ENCODE measurements at places on chromosomes 6 and 20.

DNA sequence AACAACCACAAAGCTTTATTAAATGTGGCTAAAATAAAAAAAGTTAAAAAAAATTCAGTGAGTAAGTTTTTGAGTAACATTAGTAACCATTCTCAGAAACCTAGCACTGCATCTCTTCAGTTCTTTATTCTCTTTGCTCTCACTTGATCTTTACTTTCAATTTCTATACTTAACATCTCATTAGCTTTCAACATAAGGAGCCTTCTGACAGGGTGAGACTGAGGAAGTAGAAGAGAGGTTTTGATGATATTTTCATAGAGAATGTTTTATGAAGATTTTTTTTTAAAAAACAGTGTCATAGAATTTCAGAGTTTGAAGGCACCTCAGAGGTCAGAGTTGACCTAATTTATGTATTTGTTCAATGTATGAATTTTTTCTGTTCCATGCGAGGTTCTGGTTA, 60.8 kb downstream of the FAM83B start:
- no peak for DNase-seq

GRCh38 chr20:11274141-11274594, 600.4 kb upstream of the JAG1 start:
- DNase-seq: no peak

DNA sequence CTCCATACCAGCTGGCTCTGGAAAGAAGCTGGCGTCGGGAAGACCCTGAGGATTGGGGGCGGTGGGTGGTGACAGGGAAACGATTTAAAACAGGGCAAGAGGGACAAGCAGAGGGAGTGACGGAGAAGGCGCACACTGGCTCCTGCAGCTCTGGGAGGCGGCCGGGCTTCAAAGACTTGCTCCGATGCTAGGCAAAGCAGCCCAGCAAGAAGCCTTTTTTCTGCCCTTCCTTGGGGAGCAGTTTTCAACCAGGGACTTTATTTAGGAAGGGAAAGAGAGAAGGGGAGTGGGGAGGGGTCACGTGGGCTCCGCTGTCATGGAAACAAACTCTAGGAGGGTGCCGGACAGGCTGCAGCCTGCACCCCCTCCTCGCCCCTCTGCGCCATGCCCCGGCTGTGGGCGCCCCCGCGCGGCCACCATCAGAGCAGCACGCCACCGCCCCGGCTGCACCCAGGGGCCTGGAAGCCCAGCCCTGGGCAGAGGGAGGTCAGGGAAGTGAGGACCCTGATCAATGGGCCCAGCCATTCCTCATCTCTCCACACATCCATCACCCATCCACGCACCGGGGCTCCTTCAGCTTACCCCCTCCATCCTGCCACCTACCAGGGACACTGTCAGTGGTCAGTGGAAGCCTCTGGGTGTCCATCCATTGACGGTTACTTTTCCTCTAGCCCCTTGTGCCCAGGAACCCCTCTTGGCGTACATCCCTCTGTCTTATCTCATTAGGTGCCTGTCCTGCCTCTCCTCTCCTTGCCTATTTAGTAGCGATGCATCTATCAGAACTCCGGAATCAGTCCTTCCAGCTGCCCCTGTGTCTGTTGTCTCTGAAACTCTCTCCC, 66.6 kb upstream of the CCDC167 start:
- DNase-seq: peak; percentile 65

DNA sequence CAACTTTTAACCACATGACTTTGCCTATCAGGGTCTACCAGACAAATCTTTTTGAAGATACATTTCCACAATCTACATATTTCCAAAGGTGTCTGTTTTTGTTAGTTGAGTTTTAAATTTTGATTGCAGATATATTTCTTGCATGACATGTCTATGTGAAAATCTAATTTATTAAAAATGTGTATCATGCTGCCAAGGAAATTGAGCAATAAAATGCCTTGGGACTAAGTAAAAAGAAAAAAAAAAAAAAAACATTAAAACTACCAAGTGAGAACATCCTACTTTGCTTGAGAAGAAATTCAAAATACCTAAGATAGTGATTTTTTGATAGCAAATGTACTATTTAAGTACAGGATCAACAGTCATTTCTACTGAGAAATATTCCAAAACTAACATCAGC, 17.7 kb downstream of the SLC17A5 start:
- DNase-seq: no peak

DNA sequence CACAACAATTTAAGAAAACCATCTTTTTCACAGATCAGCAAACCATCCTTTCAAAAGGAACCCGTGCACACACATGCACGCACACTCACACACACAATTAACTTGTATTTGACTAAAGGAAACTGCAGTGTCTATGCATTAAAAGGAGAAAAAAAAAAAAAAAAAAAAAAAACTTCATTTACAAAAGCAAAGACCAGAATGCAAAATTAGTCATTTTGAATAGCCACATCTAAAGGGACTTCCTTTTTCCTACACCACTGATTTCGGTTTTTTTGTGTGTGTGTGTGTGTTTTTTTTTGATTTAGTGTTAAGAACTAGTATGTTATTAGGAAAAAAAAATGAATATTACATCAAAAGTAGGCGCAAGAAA, 6.3 kb downstream of the ZMYND8 start:
- no peak for DNase-seq

DNA sequence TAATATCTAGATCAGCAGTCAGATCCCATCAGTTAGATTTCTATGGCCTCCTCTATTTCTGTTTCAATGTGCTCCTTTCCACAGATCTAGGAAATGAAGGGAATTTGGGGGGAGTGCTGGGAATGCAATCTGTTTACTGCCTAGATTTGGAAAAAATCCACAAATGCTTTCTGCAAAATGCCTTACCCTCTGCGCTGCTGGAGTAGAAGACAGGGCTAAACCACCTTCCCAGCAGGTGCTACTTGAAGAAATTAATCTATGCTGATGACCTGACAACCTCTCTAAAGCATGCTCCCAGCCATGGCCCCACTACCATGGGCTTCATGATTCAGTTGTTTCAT, 46.2 kb downstream of the LY86 start:
- DNase-seq: no peak

DNA sequence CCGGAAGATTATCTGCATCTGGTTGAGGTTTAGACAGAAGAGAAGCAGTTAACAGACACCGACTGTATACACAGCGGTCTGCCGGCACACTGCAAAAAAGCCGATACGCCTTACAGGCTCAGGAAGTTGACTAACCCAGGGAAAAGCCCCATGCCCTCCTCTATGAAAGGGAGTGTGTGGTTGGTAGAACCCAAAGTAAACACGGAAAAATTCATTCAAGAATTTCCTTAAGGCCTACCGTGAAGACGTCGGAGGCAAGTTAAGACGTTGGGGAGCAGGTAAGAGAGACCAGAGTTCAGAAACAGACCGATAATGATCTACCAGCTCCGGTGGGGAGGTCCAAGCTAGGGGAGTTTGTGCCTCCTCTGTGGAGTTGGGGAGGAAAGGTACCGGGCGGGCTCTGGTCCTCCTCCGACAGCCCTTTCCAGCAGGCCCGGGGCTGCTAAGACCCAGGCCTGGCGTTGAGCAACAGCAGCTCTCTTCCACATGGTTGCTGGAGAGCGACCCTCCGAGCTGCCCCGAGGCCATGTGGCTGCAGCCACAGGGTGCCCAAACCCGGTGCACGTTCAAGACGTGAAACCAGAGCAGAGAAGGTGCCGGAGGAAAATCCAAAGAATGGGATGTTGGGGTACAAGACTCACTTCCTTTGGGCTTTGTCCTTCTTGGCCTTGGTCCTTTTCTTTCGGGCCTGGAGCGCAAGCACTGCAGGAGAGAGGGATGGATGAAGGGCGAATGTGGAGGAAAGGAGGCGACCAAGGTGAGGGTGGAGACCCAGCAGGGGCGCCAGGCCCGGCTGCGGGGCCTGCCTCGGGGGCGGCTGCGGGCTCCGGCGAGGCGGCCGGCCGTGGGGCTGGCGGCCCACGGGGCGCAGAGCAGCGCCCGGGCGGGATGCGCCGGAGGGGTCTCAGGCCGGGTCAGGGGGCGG, 809 bp downstream of the SRPK1 start:
- peak; percentile 36 for DNase-seq

- DNase-seq: no peak
Observed at GRCh38 chr6:56708810-56709597, 66.3 kb upstream of the DST start.

- no peak for DNase-seq
Observed at GRCh38 chr6:125194941-125195340, 41.4 kb downstream of the TPD52L1 start.

- DNase-seq: no peak
Observed at GRCh38 chr6:107398001-107398400, 61.4 kb downstream of the PDSS2 start.

- no peak for DNase-seq
Observed at GRCh38 chr6:166206510-166207283, 39.0 kb upstream of the TBXT start.

DNA sequence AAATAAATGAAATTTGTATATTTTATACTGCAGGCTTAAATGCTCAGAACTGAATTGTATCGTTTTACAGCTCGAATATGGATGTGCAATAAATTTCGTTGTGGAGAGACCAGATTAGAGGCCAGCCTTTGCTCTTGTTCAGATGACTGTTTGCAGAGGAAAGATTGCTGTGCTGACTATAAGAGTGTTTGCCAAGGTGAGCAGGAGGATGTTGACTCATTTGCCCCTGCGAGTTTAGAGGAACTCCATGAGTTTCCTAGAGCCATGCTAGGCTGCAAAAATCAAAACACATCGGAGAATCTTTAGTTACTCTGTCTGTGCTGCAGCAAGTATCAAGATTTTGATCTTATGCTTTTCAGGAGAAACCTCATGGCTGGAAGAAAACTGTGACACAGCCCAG, 15.4 kb downstream of the ENPP3 start:
- DNase-seq: no peak

DNA sequence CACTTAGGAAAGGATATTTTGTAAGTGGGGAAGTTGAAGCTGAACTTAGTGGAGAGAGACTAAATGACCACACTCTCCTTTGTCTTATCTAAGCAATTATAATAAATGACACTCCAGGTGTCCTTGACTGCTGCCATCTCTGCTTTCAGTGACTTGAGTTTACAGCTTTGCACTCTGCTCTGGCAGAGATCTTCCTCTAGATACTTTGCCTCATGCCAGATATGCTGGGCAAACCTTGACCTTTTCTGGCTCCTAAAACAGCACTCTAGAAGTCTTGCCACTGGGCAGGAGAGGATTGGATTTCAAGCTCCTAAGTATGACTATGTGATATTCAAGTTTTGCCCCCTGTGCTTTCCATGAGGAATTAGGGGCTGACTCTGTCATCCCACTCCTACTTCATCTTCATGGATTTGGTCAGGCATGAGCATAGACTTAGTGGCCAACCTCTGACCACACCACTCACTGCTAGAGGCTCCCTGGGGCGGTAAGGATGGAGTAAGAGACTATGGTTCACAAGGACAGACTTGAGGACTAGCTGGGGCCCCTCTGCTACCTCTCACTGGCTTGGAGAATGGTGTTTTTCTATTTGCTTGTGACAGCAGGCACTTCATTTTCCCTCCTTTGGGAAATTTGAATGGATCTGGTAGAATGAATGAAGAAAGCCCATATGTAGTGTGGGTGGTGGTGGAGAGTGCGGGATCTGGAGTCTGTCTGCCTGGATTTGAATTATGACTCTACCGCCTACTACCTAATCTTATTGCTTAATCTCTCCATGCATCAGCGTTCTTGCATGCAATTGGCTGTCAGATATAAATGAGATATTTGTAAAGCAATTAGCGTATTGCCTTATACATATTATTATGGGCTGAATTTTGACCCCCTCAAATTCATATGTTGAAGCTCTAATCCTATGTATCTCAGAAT, 191.4 kb downstream of the REV3L start:
- no peak for DNase-seq

DNA sequence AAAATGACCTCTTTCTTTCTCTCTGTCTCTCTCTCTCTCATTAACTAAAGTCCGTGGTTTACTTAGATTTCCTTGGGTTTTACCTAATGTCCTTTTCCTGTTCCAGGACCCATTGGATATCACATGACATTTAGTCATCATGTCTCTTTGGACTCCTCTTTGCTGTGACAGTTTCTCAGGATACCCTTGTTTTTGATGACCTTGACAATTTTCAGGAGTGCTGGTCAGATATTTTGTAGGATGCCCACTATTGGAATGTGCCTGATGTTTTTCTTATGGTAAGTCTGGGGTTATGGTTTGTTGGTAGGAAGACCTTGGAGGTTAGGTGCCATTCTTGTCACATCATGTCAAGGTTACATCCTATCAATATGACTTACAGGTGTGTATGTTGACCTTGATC, 199.2 kb upstream of the HTR1E start:
- no peak for DNase-seq

DNA sequence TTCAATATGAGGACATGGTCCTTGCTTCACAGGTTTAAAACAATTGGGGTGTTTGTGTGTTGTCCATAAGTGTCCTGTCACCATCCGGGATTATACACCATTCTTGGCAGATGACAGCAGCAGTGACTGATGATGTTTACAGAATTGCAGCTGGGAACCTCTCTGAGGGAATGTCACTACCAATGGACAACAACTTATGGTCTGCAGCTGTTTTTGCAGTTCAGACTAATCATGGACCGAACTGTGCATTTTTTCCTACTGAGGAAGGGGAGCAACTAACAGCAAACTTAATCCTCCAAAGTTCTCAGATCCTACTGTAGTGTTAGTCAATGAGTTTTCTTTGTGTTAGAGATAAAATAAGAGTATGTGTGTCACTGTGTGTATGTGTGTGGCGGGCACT, 26.0 kb downstream of the FAM229B start:
- DNase-seq: no peak

- no peak for DNase-seq
Observed at GRCh38 chr20:23161244-23161891, 75.2 kb upstream of the CD93 start.

DNA sequence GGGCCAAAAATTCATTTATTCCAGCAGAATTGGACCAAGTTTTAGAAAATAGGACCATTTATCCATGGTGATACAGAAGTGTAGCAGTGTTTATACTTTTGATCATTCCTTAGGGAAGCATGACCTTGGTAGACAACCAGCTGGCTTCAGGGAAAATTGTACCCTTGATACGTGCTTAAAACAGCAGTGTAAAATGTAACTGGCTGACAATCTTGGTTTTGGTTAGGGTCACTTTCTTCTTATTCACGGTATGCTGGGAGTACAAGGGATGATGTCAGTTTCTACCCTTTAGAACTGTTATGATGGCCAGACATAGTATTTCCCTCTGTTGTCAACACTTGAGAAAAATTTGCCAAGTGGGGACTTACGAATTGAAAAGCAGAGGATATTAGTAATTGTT, 157.1 kb downstream of the BCKDHB start:
- DNase-seq: no peak

DNA sequence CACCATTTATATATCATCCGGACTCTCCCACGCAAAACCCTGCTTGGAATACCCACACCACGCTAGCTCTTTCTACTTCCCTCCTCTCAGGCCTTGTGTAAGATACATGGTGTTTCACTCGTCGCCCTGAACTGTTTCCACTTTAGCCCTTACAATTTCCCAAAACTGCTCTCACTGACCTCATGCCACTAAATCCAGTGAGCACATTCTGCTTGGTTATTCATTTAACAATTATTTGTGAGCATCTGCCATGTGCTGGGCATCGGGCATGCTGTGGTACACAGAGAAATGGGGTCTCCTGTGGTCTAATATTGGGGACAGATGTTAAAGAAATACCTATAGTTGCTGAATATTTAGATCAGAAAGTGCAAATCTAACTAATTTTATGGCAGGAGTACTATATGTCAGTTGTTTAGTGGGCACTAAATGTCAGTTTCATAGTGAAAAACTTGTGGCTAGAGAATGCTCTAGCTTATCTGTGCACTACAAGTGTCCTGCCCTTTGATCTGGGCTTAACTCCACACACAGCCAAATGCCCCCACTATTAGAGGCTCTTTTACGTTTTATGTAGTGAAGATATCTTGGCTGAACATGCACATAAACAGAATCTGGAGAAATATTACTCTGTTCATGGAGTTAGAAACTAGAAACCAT, 41.0 kb downstream of the PLEKHG1 start:
- no peak for DNase-seq

GRCh38 chr6:101486726-101487125, 93.2 kb downstream of the GRIK2 start:
- DNase-seq: no peak
